ENCODE measurements at places on chromosomes 3 and 15.
A peak's percentile ranks its signal among the peaks of the same experiment; 100 is the strongest.

DNA sequence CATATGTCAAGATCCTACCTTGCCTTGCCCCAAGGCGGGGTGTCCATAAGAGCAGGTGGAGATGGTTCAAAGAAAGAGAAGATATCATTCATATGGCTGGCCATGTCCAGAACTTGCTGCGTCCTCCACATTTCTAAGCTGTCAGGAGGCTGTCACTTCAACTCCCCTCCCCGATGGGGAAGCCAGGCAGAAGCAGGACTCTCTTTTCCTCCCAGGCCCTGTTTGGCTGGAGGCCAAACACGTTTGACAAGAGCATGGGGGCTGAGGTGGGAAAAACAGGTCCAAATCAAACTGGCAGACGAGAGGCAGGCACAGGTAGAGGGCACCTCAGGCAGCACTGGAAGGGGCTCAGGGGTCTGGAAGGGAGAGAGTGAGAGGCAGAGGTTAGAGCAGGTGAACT, 37.7 kb downstream of the MESD start:
- no peak for DNase-seq

- no peak for DNase-seq
These were observed 20.0 kb upstream of the SNX22 start for GRCh38 chr15:64131547-64131946.

DNA sequence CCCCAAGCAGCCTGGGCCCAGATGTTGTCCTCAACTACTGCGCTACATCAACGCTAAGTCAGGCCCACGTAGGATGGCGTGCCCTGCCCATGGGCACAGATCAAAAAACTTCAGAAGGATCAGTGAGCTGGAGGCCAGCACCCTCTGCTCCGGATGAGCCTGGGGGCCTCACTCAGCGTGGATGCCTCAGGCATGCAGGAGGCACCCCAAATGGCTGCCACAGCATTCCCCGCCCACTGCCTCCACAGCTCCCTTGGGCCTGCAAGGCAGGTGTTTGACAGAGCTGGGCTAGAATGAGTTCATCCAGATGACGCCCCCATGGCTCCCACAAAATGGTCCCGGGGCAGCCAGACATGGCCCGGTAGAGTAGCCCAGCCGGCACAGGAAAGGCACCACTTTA, 7.1 kb downstream of the ATP2B2 start:
- no peak for DNase-seq

DNA sequence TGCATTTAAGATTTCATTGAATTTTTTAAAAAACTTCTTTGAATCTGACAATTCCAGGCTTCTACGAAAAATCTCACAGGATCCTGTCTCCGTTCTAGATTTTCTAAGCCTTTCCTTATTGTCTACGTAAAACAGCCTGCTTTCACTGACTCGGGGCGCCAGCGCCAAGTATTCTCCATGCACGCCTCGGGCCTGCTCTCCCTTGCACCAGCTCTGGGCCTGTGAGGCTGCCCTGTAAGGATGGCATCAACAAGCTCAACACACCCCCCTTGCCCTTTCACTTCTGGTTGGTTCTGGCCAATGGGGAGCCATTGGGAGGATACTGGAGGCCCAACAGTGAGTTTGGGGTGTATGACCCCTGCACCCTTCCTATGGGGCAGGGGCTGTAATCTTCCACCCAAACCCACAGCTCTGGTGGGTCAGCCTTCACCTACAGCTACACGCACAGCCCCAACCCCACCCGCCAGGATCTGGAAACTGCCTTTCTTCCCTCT, 47.8 kb downstream of the SLC41A3 start:
- DNase-seq, result no peak

DNA sequence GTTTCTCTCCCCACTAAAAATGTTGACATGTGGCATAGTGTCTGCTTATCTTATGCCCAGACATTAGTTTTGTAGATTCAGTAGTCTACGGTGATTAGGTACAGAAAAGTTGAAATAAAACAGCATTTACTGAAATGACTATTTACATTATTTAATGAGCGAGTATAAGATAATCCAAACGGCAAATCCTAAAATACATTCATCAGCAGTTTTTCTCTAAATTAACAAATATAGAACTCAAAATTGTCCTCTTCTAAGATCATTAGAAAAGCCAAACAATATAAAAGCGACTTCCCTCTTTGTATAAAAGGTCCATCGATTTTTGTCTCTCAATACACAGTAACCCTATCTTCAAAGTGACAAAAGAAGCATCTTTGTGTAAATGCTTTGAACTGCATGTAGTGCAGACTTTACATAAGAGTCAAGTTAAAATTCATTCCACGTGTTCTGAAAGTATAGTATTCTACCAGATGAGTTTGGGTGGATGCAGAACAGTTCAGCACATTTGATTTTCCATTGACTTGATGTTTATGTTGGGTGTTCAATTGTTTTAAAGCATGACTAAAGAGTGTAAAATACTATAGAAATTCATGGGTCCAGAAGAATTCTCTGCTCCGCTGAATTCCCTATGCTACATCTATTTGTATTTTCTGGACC, 480.8 kb upstream of the DPH6 start:
- no peak for DNase-seq

DNA sequence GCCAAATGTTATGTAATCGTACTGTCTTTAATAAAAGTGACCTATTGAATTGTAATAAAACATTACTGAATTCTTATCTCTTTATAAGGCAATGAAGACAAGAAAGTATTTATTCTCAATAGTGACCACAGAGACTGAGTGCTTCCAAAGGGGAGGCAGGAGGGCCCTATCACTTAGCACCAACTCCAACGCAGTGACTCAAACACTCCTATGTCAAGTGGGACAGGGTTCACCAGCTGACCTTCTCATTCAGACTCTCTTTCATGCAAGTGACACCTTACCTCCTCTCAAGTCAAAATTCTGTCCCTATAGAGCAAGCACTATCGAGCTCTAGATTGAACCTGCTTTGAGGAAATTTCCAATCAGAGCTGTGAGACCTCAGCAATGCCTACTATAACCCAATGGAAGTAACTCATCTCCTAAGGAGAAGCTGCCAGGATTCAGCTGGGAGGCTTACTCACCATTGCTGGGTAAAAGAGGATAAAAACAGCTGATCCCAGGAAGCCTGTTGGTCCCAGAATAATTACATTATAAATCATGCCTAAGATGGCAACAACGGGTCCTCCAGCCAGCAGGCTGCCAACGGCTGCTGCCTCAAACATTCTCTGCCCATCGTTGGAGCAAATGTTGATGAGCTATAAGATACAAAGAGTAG, 35.6 kb downstream of the ABCC5 start:
- DNase-seq, result no peak

DNA sequence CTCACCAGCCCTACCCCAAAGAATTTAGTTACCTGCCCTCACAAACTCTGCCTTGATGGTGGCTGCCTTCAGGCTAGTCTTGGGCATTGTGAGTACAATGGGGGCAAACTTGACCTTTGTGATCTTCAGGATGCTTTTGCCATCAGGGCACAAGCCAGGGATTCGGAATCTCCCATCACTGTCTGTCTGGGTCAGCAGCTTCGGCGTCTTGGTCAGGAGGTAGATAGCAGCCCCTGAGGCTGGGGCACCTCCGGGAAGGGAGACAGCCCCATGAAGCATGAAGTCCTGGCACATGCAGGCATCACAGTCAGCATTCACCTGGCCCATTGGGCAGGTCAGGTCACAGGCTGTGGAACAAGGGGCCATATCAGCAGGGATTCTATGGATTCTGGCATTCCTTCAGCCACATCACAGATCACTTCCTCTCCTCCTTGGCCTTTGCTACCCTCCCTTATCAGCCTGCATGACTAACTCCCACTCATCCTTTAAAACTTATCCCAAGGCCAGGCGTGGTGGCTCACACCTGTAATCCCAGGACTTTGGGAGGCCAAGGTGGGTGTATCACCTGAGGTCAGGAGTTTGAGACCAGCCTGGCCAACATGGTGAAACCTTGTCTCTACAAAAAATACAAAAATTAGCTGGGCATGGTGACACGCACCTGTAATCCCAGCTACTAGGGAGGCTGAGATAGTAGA, 6.9 kb downstream of the CILP start:
- no peak for DNase-seq

DNA sequence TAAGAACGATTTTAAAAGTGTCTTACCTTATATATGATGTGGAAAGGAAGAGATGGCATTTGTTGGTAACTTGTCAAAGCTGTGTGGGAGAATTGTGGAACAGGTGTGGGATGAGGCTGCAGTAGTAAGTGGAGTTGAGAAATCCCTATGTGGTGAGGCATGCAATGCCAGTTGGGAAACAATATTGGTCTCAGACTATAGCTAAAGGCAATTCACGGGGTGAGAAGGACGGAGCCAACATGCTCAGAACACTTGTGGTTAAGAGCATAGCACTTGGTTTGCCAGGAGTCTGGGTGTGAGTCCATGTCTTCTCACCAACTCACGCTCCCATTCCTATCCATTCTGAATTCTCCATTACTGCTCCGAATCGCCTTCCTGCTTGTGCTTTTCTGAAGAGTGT, 615.6 kb upstream of the ADAMTS9 start:
- no peak for DNase-seq

DNA sequence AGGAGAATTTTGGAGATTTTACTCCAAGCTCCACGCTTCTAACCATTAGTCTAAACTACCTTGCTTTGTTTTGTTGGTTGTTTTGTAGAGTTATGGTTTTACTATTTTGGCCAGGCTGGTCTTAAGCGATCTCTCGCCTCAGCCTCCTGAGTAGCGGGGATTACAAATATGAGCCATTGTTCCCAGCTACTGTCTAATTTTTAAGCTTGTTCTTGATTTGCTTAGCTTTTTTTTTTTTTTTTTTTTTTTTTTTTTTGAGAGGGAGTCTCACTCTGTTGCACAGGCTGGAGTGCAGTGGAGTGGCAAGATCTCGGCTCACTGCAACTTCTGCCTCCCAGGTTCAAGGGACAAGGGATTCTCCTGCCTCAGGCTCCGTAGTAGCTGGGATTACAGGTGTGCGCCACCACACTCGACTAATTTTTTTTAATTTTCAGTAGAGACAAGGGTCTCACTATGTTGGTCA, 28.5 kb downstream of the EFCAB12 start:
- no peak for DNase-seq

DNA sequence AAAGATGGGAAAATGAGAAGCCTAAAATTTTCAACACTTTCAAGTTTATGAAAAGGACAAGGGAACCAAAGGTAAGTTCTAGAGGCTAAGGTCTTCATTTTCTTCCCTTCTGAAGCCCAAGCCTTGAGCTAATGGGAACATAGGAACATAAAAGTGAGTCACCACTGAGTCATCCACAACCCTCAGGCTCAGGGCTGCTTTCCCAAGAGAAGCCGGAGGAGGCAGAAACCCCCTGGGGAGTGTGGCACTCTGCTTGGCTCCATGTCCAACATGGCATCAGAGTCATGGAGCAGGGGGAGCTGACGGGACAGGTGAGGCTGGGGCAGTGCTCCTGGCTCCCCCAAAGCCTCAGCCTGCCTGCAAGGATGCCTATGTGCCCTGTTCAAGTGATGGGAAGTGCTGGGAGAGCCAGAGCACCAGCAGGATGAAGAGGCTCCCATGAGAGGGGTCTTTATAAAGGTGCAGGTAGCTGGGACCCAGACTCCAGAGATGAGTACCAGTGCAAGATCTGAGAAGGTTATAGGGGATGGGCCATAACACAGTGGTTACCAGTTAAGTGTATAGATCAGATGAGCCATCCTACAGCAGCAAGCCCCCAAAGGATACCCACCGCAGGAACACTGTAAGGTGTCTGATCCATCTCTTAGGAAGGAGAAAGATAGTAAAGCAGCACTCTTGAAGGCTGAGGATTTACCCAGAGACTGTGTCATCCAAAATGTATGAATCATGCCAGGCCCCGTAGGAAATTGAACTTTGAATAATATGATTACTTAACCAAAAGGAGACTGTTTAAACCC, 31.8 kb upstream of the RYR3 start:
- DNase-seq, result no peak

GRCh38 chr3:64133272-64133671, 92.0 kb downstream of the PRICKLE2 start:
- no peak for DNase-seq

GRCh38 chr3:40324621-40325020, 15.1 kb downstream of the EIF1B start:
- no peak for DNase-seq

DNA sequence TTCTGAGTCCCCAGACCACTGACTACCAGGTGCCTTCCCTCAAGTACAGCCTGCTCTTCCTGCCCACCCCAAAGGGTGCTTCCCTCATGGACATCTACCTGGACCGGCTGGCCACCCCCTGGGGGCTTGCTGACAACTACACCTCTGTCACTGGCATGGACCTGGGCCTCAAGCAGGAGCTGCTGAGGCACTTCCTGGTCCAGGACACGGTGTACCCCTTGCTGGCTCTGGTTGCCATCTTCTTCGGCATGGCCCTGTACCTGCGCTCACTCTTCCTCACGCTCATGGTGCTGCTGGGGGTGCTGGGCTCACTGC, 9.3 kb downstream of the DISP2 start:
- no peak for DNase-seq

- DNase-seq, result peak; percentile 12
These were observed 1.3 kb downstream of the CTNNB1 start for GRCh38 chr3:41200669-41201021.

DNA sequence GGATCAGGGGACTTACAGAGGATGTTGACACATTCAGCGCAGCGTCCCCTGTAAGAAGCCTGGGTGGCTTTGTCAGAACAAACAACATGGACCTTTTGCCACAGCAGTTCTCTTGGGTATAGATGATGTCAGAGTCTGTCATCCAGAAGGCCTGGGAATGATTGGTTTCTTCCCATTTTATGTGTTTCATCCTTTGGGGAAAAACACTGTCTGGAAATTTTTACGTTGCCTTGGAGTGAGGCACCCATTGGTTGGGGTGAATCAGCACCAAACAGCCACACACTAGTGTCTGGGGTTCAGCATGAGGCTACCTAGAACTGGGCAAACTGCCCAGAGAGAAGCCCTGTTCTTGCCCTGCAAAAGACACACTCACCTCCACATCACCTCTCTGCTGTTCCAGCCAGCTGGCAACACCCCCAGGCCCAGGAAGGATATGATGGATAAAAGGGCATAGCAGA, 123.0 kb downstream of the FAM43A start:
- DNase-seq, result no peak

GRCh38 chr3:98930413-98930812, 28.9 kb upstream of the DCBLD2 start:
- DNase-seq, result no peak

DNA sequence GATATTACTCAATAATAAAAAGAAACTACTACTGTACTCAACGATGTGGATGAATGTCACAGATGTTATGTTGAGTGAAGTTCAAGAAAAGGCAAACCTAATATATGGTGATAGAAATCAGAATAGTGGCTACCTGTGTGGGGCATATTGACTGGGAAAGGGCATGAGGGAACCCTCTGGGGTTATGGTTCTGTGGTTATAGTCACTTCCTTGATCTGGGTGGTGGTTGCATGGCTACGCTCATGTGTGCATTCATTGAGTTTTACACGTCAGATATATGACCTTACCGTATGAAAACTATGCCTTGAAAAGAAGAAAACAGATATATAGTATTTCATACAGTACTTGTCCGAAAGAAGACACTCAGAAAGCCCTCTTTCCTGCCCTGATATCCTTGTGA, 331.0 kb upstream of the LRRFIP2 start:
- DNase-seq, result no peak

GRCh38 chr15:66679657-66680108, 22.4 kb upstream of the SMAD6 start:
- no peak for DNase-seq
